Activated T-helper 2 cell treated with anti-CD3 and anti-CD28 coated beads, Interferon-gamma antibody, Interleukin-2, Interleukin-4, amounts not matched to agents 10 μg/mL and 5 μg/mL and 100 μg/mL, durations not matched to agents 14 hours and 24 hours and 36 hours (primary cell): ENCODE measurements at places on chromosomes 3 and 15. TPM values are rescaled to one million over a fixed set of nuclear protein-coding genes. Genes with fewer than 3 reads are reported as not detected.
A peak's percentile ranks its signal among the peaks of the same experiment; 100 is the strongest.

DNA sequence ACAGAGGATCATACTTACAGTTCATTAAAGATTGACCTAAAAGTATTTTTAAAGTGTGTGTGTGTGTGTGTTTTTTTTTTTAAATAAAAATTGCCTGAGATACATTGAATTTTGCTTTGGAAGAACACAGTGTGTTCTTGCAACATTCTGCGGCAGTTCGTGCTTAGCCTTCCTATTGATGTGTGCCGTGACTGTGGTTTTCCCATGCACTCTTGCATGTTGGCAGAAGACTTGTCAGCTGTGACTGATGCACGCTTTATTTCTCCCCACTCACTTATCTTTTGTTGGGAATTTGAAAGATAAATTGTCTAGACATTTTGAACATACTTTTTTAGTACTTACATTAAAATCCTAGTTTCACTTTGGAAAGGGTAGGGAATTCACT lies 136.3 kb upstream of the LRRFIP2 start:
- no peak overlapping the region for H3K4me3 ChIP-seq
- peaks cover 13% of the 10 kb centered on the region for H3K4me1 ChIP-seq
- H3K36me3 ChIP-seq, result peaks cover 32% of the 10 kb centered on the region
- no peaks in the 10 kb centered on the region for H3K27me3 ChIP-seq
- no peak for DNase-seq
- H3K27ac ChIP-seq, result no peak overlapping the region

- no peak overlapping the region for H3K27ac ChIP-seq
- H3K36me3 ChIP-seq, result no peaks in the 10 kb centered on the region
- DNase-seq, result no peak
- no peaks in the 10 kb centered on the region for H3K27me3 ChIP-seq
These were observed 124.8 kb downstream of the NEK10 start for GRCh38 chr3:27244374-27244773.

- H3K27ac ChIP-seq, result no peak overlapping the region
- H3K4me1 ChIP-seq, result no peaks in the 10 kb centered on the region
- no peak overlapping the region for H3K4me3 ChIP-seq
- no peaks in the 10 kb centered on the region for H3K36me3 ChIP-seq
- no peak for DNase-seq
These were observed 35.2 kb downstream of the GOLGA6L2 start for GRCh38 chr15:23411841-23412240.

GRCh38 chr3:17905996-17906395 lies 163.6 kb upstream of the TBC1D5 start:
- peaks cover 9% of the 10 kb centered on the region for H3K27me3 ChIP-seq
- H3K4me1 ChIP-seq, result no peaks in the 10 kb centered on the region
- no peak overlapping the region for H3K27ac ChIP-seq
- no peak for DNase-seq
- H3K4me3 ChIP-seq, result no peak overlapping the region
- H3K36me3 ChIP-seq, result no peaks in the 10 kb centered on the region

GRCh38 chr3:183506674-183507320 lies 48.7 kb downstream of the KLHL6 start:
- peak overlapping the region; percentile 36 for H3K27ac ChIP-seq
- H3K4me1 ChIP-seq, result peaks cover 11% of the 10 kb centered on the region
- no peaks in the 10 kb centered on the region for H3K27me3 ChIP-seq

GRCh38 chr3:59839810-59840515 lies 790.1 kb upstream of the CFAP20DC start:
- H3K4me3 ChIP-seq, result no peak overlapping the region
- peaks cover 33% of the 10 kb centered on the region for H3K36me3 ChIP-seq
- DNase-seq, result no peak
- peaks cover 18% of the 10 kb centered on the region for H3K4me1 ChIP-seq
- peak overlapping the region; percentile 5 for H3K27ac ChIP-seq
- H3K27me3 ChIP-seq, result no peaks in the 10 kb centered on the region

DNA sequence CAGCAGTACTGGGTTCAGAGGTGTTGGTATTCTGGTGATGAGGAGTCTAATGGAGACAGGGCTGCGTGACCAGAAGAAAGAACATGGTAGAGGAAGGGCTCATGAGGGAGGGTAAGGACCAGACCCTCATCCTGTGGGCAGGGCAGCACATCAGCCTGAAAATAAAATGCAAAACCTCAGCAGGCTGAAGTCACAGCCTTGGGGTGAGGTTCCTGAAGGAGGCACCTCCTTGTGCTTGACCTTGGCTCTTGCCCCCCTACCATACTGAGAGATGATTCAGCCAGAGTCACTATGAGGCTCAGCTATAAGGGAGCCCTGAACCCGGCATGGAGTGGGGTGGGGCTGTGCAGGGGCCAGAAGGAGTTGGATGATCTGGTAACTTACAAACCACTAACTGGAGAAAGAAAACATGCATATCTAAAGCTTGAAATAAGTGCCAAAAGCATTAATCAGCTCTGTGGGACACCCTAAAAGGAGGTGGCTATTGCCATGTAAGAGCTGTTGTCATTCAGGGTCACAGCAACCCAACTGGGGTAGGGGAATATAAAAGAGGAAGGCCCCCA lies 60.2 kb downstream of the CORO2B start:
- H3K27me3 ChIP-seq, result no peaks in the 10 kb centered on the region
- H3K27ac ChIP-seq, result no peak overlapping the region
- H3K4me3 ChIP-seq, result no peak overlapping the region

- DNase-seq, result no peak
- H3K27me3 ChIP-seq, result peaks cover 2% of the 10 kb centered on the region
- H3K36me3 ChIP-seq, result no peaks in the 10 kb centered on the region
- peaks cover 15% of the 10 kb centered on the region for H3K4me1 ChIP-seq
- H3K27ac ChIP-seq, result no peak overlapping the region
These were observed 58.5 kb upstream of the CTSH start for GRCh38 chr15:79003301-79003700.

GRCh38 chr3:65193531-65193930 lies 505.7 kb upstream of the ADAMTS9 start:
- H3K36me3 ChIP-seq, result no peaks in the 10 kb centered on the region
- no peaks in the 10 kb centered on the region for H3K4me1 ChIP-seq
- no peak overlapping the region for H3K27ac ChIP-seq
- DNase-seq, result no peak

DNA sequence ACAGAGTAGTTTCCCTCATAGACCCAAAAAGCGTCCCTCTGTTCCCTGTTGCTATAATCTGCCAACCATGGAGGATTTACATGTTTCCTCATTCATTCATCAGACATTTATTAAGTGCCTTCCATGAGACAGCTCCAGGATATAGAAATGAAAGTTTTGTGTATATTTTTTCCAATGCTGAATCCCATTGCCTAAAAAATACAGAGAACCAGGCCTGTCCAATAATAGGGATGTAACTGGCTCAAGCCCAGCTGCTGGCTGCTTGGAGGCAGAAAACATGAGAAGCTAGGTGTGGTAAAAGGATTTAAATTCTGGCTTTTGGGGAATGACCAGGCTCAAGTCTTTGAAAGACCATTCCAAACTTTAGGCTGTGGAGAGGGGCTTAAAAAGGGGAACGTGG lies 41.5 kb downstream of the RARB start:
- no peak for DNase-seq
- H3K4me1 ChIP-seq, result no peaks in the 10 kb centered on the region
- H3K27me3 ChIP-seq, result peaks cover 2% of the 10 kb centered on the region
- no peak overlapping the region for H3K27ac ChIP-seq

DNA sequence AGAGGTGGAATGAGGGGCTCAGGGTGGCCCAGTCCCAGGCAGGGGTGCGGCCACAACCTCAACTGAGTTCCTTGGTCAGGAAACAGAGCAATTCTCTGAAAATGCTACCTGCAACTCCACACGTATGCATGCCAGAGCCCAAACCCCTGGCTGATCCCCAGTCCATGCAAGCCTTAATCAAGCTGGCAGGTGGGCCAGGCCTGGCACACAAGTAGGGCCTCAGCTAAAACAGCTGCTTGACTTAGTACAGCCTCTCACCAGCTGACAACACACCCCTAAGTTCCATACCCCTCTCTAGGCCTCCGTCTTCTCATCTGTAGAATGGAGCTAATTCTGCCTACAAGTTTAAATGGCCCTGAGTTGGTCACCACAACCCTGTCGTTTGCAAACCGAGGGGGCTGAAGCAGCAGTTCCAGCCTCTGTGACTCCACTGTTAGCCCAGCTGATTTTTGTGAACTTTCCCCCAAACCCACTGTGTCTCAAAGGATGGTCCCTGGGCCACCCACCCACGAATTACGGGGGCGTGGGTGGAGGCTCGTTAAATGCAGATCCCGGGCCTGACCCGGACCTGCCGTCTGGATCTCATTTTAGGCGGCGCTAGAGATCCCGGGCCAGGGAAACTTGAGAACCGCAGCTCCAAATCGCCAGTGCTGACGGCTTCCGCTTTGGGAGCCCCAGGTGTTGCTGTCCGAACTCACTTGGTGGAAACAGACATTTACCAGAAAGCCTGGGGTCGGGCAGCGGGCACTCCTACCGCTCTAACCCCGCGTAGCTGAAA lies 927 bp downstream of the CHDH start:
- peak overlapping the region; percentile 79 for H3K4me3 ChIP-seq
- H3K4me1 ChIP-seq, result peaks cover 22% of the 10 kb centered on the region
- DNase-seq, result no peak
- H3K27me3 ChIP-seq, result peaks cover 51% of the 10 kb centered on the region
- peaks cover 11% of the 10 kb centered on the region for H3K36me3 ChIP-seq

GRCh38 chr15:96586901-96587300 lies 256.4 kb downstream of the NR2F2 start:
- no peak overlapping the region for H3K27ac ChIP-seq
- no peak overlapping the region for H3K4me3 ChIP-seq
- H3K27me3 ChIP-seq, result no peaks in the 10 kb centered on the region
- H3K4me1 ChIP-seq, result no peaks in the 10 kb centered on the region
- H3K36me3 ChIP-seq, result no peaks in the 10 kb centered on the region

GRCh38 chr15:96047255-96047931 lies 283.1 kb upstream of the NR2F2 start:
- peaks cover 32% of the 10 kb centered on the region for H3K27me3 ChIP-seq
- H3K4me1 ChIP-seq, result no peaks in the 10 kb centered on the region
- H3K4me3 ChIP-seq, result no peak overlapping the region
- H3K36me3 ChIP-seq, result no peaks in the 10 kb centered on the region
- no peak for DNase-seq
- no peak overlapping the region for H3K27ac ChIP-seq

DNA sequence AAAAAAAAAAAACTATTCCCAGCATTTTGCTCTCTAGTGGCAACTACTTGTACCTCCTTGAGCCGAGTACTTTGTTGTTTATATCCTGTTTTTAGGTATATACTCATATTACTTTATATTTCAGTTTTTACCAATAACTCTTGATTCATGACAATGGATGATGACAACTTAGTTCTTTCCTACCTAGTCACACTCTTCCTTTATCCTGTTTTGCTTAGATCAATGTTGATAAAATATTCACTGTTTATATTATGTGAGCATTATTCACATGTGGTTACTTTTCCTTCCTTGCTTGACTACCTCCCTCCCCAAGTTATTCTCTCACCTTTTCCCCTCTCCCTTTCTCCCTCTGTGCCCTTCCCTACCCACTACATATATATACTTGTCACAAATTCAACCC lies 53.7 kb downstream of the NKIRAS1 start:
- no peaks in the 10 kb centered on the region for H3K27me3 ChIP-seq
- H3K36me3 ChIP-seq, result peaks cover 3% of the 10 kb centered on the region
- DNase-seq, result no peak
- H3K4me3 ChIP-seq, result no peak overlapping the region
- H3K27ac ChIP-seq, result no peak overlapping the region

- H3K4me3 ChIP-seq, result peak overlapping the region; percentile 24
- H3K4me1 ChIP-seq, result peaks cover 73% of the 10 kb centered on the region
These were observed 258.7 kb upstream of the TGFBR2 start for GRCh38 chr3:30347679-30348216.

DNA sequence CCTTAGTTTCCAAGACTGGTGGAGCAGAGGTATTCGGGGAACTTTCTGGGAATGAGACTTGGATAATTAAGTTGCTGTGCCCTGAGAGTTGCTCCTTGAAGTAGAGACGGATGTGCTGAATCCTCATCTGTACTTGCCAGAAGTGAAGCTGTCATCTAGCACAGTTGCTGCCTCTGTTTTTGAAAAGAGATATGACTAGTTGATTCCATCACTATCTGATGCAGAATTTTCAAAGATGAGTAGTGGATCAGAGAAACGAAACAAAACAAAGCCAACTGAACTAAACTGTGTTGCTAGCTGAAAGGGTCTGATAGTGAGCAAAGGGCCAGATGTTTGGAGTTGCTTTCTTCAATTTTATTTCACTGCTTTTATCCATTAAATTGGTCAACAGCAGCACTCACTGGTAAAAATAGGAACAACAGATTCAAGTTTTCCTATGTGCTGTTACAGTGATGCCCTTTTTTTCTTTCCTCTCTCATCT lies 52.7 kb downstream of the MITF start:
- H3K27ac ChIP-seq, result no peak overlapping the region
- H3K36me3 ChIP-seq, result no peaks in the 10 kb centered on the region

DNA sequence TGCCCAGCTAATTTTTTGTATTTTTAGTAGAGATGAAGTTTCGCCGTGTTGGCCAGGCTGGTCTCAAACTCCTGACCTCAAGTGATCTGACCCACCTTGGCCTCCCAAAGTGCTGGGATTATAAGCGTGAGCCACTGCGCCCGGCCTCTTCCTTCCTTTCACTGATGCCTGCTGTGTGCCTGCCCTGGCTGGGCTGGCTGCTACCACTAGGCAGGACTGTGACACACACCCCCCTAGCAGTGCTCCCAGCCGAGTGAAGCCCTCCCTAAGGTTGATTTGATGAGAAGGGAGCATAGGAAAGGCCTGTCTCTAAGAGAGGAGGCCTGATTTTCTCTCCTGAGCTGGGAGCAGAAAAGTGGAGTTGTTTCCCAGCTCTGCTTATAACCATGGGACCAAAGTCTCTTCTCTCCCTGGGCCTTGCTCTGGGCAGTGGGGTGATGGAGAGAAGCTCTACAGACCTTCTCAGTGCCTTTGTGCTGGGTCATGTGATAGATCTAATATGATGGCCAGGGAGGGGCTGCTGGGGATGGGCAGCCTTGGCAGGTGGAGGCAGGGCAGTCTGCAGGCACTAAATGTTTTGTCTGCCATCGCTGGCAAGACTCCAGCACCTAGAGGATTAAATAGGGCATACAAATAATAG lies 20.1 kb upstream of the SFMBT1 start:
- no peak overlapping the region for H3K27ac ChIP-seq
- DNase-seq, result no peak
- no peak overlapping the region for H3K4me3 ChIP-seq
- peaks cover 27% of the 10 kb centered on the region for H3K27me3 ChIP-seq

CRTC3 gene
- total RNA-seq, result 59.7 and 61.8 TPM in 2 replicates

SENP5 gene
- total RNA-seq, result 43.9 and 46.9 TPM in 2 replicates

KLHL18 gene
- 35.7 and 40.9 TPM in 2 replicates for total RNA-seq

CYP8B1 gene
- not detected in 2 replicates for total RNA-seq

OXTR gene
- total RNA-seq, result 0.90 and 1.5 TPM in 2 replicates

MAP2K1 gene
- total RNA-seq, result 107 and 111 TPM in 2 replicates
